ENCODE measurements at places on chromosomes 5 and 9. TPM values are rescaled to one million over a fixed set of nuclear protein-coding genes. Genes with fewer than 3 reads are reported as not detected.

NMRK1 gene
- 22.2 TPM for polyA plus RNA-seq

GRCh38 chr9:78040726-78041125 lies 9.1 kb upstream of the GNAQ start:
- DNase-seq: no peak

ICE1 gene
- 42.6 TPM for polyA plus RNA-seq

- DNase-seq: no peak
These were observed 58.3 kb downstream of the BAAT start for GRCh38 chr9:101326501-101326900.

NMUR2 gene
- polyA plus RNA-seq: 0.26 TPM

DIPK1B gene
- polyA plus RNA-seq: 27.0 TPM

DNA sequence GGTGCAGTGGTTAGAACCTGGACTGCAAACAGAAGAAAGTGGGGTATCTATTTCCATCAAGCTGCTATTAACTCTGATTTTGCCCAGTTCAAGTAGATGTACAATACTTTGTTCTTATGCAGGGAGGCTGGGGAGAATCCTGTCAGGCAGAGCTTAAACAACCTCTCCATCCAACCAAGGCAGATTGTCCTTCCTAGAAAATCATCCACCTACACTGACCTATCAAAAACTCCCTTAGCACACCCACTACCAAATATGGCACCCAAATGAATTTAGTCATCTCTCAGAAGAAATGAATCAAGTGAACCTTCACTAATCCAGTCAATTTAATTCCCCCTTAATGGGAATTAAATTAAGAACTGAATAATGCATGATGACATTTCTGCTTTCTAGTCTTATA lies 18.4 kb upstream of the HEMGN start:
- no peak for DNase-seq

GRCh38 chr5:165055476-165055875 lies 1550.1 kb downstream of the MAT2B start:
- no peak for DNase-seq

- no peak for DNase-seq
These were observed 33.8 kb upstream of the CAST start for GRCh38 chr5:96628406-96628805.
